Activated naive CD4-positive, alpha-beta T cell treated with anti-CD3 and anti-CD28 coated beads for 36 hours (primary cell): ENCODE measurements at places on chromosomes 16 and 17. TPM values are rescaled to one million over a fixed set of nuclear protein-coding genes. Genes with fewer than 3 reads are reported as not detected.

Gene SRSF2
- total RNA-seq = 241 TPM

Gene ENPP7
- not detected for total RNA-seq

Gene KREMEN2
- total RNA-seq = not detected

Gene SCARF1
- total RNA-seq = 0.57 TPM

Gene QRICH2
- total RNA-seq = 0.52 TPM

Gene CCL7
- total RNA-seq = not detected

Gene EVPLL
- not detected for total RNA-seq

DNA sequence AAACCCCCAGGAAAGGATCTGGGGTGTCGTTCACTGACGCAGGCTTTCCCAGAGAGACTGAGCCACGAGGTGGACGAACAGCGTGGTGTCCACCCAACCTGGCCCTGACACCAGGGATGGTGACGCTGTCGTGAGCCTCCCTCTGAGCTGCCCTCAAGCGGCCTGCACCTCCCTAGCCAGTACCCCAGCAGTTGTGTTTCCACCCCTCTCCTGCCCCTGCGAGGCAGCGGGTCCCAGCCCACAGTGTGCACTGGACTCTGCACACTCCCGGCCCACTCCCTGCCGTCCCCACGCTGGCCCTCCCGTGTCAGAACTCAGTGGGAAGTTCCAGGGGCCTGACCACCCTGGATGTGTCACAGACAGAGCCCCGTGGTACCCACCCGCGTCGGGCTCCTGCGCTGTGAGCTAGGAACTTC, 39.8 kb downstream of the CBFA2T3 start:
- DNase-seq = no peak
- H3K27ac ChIP-seq = no peak overlapping the region
- H3K36me3 ChIP-seq = no peaks in the 10 kb centered on the region
- peaks cover 2% of the 10 kb centered on the region for H3K4me1 ChIP-seq
- no peak overlapping the region for H3K4me3 ChIP-seq

DNA sequence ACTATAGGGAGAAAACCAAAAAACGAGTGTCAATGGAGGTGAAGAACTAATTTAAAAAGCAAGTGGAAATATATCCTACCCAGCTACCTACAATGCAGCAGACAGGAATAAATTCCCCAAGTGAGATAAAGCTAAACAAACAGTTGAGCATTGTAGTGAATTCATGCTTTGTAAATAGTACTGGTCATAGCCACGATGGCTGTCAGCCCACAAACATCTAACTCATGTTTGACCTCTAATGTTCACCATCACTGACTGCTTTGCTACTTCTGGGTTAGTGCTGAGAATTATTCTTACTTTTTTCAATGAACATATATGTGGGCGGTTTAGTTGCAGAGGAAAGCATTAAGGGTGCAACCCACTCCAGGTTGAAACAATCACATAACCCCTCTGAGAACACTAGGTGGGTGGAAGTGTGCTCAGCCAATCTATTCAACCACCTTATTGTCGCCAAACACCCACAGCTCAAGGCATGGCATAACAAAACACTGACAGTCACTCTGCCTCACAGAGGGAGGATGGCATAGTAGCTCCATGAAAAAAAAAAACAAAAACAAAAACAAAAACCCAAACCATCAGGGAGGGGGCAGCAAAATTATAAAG, 264.1 kb downstream of the ZFHX3 start:
- H3K27ac ChIP-seq = no peak overlapping the region
- H3K27me3 ChIP-seq = peaks cover 25% of the 10 kb centered on the region
- peaks cover 14% of the 10 kb centered on the region for H3K4me1 ChIP-seq
- DNase-seq = no peak
- H3K4me3 ChIP-seq = no peak overlapping the region

GRCh38 chr16:12148120-12148519, 171.6 kb downstream of the SNX29 start:
- peaks cover 19% of the 10 kb centered on the region for H3K4me1 ChIP-seq
- no peak for DNase-seq
- H3K27ac ChIP-seq = no peak overlapping the region

DNA sequence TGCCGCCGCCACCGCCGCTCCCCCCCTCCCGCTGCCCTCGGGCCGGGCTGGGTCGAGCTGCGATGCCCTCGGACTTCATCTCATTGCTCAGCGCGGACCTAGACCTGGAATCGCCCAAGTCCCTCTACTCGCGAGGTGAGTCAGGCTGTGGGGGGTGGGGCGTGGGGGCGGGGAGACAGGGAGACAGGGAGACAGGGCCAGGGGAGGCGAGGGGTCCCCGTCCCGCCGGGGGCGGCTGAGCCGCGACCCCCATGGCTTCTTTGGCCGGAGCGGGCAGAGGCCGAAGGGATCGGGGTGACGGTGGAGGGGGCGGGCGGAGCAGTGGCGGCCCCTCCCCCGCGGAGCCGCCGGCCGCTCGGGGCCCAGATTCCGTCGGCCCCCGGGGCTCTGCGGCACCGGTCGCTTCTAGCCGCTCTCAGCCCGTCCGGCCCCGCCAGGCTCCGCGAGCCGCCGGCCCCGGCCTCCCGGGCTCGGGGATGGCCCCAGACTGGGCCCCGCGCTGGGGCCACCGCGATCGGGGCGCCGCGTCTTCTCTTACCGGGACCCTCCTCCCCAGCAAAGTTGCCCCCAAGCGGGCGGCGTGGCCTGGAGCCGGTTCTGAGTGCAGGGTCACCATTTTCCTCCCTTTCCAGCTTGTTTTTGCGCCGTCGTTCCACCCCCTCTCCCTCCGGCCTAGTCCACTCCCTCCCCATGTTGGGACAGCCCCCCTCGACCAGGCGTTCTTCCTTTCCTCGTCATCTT, 644 bp downstream of the NFAT5 start:
- H3K27me3 ChIP-seq = no peaks in the 10 kb centered on the region
- peaks cover 47% of the 10 kb centered on the region for H3K4me1 ChIP-seq
- peak overlapping the region; percentile 98 for H3K4me3 ChIP-seq
- peak; percentile 52 for DNase-seq
- H3K36me3 ChIP-seq = peaks cover 27% of the 10 kb centered on the region

DNA sequence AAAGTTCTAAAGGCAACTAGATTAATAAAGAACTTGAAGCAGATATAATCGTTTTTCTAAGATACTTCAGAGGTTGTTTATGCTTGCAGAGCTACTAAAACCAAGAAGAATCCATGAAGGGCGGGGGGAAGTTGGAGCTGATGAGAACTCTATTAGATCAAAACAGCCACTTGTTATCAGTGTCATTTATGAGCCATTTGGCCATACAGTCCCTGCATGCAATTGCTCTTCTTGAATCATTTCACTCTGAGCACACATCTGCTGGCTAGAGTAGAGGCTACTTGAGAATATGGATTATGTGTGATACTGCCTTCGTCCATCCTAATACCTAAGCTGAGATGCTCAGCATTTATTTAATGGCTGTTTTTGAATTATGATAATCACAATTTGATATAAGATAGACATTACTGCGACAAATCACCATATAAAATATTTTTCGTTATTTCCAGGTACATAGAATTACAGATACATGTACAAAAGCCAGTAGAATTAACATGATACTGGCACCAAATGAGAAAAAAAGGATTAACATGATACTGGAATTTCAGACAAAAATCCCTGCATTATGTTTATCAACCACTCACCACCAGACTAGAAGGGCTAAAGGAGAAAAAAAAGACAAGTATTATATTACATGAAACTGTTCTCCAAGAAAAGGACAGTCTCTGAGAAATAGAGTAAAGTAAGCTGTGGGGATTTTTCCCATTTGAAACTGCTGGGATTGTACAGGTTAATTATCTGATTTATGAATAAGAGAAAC, 64.5 kb downstream of the TEX2 start:
- H3K36me3 ChIP-seq = peaks cover 2% of the 10 kb centered on the region
- no peak overlapping the region for H3K4me3 ChIP-seq
- H3K27ac ChIP-seq = no peak overlapping the region
- peaks cover 32% of the 10 kb centered on the region for H3K4me1 ChIP-seq
- DNase-seq = no peak

DNA sequence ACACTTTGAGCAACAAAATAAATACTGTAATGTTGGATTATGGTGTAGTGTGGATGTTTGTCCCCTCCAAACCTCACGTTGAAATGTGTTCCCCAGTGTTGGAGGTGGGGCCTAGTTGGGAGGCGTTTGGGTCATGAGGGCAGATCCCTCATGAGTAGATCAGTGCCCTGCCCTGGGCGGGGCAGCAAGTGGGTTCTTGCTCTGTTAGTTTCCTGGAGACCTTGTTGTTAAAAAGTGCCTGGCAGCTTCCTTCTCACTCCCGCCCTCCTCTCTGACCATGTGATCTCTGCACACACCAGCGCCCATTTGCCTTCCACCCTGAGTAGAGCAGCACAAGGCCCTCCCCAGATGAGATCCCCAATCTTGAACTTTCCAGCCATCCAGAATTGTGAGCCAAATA, 67.7 kb downstream of the MPRIP start:
- no peak overlapping the region for H3K4me3 ChIP-seq
- no peak overlapping the region for H3K27ac ChIP-seq
- peak; percentile 29 for DNase-seq
- peaks cover 60% of the 10 kb centered on the region for H3K4me1 ChIP-seq
- H3K36me3 ChIP-seq = no peaks in the 10 kb centered on the region

DNA sequence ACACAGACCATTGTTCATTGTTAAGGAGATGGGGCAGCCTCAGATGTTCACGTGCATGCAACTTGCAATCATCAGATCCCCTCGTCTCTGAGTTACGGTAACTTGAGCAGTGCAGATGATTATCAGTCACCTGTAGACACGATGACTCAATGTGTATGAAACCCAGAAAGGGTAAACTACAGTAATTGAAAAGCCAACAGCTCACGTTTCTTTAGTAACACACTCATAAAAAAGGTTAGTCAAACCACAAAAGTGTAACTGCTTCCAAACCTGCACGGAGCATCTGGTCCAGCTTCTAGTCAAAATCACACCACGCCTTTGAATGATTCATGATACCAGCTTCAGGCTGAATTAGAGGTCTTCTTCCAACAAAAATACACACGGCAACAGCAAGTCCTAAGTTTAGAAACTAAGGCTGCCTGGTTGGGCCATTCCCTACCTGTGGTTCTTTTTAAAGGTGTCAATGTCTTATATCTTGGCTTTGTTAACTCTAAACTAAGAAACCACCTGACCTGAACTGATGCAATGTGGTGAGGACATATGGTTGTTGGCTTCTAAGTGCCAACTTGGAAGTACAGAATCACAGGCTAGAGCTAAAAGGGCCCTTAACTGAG, 32.3 kb downstream of the GRB7 start:
- H3K36me3 ChIP-seq = peaks cover 44% of the 10 kb centered on the region
- peak; percentile 86 for DNase-seq
- H3K27me3 ChIP-seq = no peaks in the 10 kb centered on the region

- H3K4me3 ChIP-seq = no peak overlapping the region
- DNase-seq = no peak
- H3K27me3 ChIP-seq = no peaks in the 10 kb centered on the region
- H3K36me3 ChIP-seq = peaks cover 25% of the 10 kb centered on the region
- no peak overlapping the region for H3K27ac ChIP-seq
- peaks cover 18% of the 10 kb centered on the region for H3K4me1 ChIP-seq
These were observed 22.1 kb upstream of the PITPNM3 start for GRCh38 chr17:6578491-6578890.

GRCh38 chr17:74945543-74945942, 9.8 kb downstream of the OTOP3 start:
- H3K27ac ChIP-seq = no peak overlapping the region
- no peak for DNase-seq
- H3K27me3 ChIP-seq = peaks cover 4% of the 10 kb centered on the region
- no peaks in the 10 kb centered on the region for H3K4me1 ChIP-seq
- H3K36me3 ChIP-seq = no peaks in the 10 kb centered on the region
- H3K4me3 ChIP-seq = no peak overlapping the region

DNA sequence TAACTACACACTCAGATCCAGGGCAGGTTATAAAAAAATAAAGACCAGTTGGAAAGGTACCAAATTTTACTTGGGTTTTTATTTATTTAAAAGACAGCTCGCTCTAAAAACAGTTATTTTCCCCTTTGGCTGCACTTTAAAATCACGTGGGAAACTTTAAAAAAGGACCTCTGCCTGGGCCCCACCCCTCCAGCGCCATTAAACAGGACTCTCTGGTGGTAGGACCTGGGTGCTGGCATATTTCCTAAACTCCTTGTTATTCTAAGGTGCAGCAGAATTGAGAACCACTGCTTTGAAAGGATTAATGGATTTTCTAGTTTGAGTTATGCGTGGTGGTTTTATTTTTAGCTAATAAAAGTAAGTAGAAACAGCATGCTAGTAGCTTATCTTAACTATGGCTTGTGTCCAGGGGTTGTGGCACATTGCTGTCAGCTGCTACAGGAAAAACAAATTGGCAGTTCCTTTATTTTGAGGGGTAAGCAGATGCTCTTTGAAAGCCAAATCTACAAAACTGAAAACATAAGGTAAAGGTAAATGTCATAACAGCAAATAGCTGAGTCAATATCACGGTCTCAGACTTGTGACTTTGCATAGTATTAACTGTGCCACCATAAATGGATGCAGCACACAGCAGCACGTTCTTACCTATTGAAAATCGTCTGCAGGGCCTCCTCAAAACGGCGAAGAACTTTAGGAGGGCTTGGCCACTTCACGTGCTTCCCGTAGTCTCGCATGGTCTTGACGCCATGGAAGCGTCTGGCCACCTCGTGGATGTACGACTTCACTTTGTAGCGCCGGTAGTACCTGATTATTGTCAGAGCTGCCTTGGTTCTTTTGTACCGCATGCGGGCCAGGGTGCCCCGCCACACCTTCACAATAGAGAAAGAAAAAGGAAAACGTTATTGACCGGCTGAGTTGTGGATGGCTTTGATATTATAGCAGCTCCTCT, 172.0 kb downstream of the CDK5R1 start:
- H3K36me3 ChIP-seq = no peaks in the 10 kb centered on the region
- no peaks in the 10 kb centered on the region for H3K4me1 ChIP-seq
- no peak overlapping the region for H3K27ac ChIP-seq
- no peak overlapping the region for H3K4me3 ChIP-seq
